ENCODE measurements at places on chromosomes 6 and 20.

DNA sequence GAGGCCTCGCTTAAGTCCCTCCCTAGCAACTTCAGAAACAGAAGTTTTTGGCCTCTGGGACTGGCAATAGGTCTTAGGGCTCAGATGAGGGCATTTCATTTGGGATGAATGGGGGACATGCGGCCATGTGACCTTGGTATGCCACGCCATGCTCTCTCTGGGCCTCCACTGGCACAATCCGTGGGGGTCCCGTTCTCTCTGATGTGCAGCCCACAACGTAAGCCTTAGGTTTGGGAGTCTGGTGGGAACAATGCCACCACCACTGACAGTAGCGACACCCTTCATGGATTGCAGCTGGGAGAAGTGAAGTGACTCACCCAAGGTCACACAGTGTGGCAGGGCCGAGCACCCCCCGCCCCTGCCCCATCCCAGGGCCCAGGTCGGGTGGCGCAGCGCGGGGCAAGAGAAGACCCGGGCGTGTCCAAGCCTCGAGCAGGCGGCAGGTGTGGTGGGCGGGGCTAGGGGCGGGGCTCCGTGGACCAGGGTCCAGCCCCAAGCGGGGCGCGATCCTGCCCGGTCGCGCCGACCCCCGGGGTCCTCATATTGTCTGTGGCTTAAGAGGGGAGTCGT lies 864 bp upstream of the CEBPB start:
- DNase-seq, result peak; percentile 58

DNA sequence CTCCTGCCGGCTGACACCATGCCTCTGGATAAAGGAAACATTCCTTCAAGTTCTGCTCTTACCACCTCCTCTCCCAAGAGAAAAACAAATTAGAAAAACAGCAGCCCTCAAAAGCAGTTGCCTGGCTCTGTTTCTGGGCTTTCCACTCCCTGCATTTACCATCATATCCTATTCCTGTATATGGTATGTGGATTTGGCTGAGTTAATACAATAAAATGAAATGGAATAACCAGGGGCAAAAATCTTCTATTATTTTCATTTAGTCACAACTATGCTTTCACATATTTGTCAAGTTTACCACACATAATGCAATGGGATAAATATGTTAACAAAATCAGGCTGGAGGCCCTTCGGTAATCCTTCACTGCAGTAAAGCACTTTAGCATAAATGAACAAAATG lies 34.3 kb downstream of the COL12A1 start:
- no peak for DNase-seq

DNA sequence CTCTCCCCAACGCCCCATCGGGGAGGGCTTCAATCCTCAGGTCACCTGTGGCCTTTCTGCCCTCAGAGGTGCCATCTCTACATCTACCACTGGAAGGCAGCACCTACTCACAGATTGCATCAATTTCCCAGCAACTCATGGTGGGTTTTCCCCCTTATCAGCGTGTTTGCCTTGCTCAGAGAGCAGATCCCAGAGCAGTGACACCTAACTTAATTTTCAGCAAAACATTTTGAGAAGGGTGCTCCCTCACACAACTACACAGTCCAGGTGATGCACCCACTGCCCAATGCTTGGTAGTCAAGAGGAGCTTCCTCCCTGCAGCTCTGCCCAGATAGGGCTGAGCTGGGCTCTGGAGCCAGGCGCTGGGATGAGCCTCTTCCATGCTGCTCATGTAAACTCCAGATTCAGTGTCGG lies 48.2 kb downstream of the PLG start:
- DNase-seq, result no peak

DNA sequence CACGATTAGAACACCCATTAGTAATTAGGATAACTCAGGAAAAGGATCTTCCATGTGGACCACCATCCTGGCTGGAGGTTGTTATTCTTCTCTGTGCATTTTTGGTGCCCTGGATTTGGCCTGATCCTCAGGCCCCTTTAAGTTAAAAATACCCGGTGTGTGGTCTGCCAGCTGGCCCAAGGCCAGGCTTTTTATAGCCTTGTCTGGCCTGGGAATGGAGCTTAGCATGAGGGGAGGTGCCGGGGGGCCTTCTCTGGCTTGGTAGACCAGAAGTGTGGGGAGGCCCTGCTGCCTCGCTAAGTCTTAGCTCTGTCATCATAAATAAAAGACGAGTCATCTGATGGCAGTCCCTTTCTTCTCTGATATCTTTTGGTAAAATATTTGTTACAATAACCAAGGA lies 71.4 kb downstream of the ARID1B start:
- DNase-seq, result peak; percentile 78

DNA sequence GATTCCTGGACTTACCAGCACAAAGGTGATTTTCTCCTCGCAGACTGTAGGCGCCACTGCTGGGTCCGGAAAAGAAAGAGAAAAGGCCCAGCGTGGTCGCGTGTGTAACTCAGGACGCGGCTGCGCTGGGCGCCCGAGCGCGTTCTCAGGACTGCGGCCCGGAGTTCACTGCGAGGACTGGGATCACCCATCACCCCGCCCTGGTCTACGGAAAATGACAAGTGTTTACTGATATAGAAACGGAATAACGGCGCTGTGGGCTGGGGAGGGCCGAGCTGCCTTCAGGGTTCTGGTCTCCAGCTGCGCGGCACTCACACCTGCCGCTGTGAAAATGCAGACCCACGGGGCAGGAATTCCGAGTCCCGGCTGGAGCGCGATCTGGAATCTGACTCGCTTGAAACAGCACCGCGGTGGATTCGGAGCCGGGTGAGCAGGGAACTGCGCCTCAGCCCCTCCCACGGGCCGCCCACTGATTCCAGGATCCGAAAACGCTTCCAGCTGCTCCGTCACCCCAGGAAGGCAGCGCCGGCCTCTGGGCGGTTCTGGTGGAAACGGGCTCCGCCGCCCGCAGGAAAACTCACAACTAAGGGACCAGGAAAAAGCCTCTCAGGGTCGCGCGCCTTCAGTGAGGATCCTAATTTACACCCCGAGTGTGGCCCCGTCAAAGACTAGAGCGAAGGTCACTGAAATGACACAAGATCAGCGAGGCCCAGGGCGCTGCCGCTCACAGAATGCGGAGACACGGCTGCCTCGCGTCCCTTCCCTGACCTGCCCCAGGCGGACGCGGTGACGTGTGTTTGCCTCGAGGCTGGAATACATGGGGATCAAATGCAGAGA lies 34.5 kb downstream of the HLA-A start:
- DNase-seq, result peak; percentile 94

- DNase-seq, result peak; percentile 40
Observed at GRCh38 chr20:16434062-16434664, 139.1 kb downstream of the KIF16B start.

DNA sequence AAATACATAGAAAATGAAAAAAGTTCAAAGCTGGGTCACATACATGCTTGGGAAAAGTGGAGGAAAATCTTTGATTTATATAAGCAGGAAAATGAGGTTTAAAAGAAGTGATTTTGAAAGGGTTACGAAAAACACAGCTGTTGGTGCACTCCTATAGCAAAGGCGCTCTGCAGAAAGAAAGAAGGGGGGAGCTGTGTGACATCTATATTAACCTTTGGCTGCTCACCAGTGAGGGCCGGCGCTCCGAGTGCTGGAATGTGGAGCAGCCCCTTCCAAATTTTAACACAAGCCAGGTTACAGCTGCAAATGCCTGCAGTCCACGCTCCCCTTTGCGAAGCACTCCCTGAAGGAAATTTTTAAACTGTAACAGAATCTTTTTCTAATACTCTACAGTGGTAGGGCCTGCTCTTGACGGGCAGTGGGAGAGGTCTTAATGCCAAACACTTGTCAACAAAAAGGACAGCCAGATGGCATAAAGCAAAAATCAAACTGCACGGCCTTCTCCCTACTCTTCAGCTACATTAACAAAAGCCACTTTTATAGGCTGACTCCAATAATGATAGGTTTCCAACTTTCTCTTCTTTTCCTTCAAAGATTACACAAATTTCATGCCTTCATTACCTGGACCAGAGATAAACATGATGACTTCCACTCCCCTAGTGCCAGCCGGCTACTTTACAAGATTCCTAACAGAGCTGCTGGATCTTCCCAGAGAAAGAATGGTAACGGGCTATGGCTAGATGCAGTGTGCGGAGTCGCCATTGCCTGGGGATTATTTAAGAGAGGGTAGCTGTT lies 4.8 kb downstream of the BMP7 start:
- no peak for DNase-seq

GRCh38 chr6:53048431-53049195 lies 16.6 kb upstream of the FBXO9 start:
- no peak for DNase-seq

- DNase-seq, result no peak
Observed at GRCh38 chr20:62710221-62710885, 1.7 kb downstream of the NTSR1 start.

GRCh38 chr20:44730441-44730840 lies 15.2 kb upstream of the KCNK15 start:
- no peak for DNase-seq

- DNase-seq, result peak; percentile 36
Observed at GRCh38 chr20:31523361-31524283, 9.4 kb downstream of the HM13 start.

DNA sequence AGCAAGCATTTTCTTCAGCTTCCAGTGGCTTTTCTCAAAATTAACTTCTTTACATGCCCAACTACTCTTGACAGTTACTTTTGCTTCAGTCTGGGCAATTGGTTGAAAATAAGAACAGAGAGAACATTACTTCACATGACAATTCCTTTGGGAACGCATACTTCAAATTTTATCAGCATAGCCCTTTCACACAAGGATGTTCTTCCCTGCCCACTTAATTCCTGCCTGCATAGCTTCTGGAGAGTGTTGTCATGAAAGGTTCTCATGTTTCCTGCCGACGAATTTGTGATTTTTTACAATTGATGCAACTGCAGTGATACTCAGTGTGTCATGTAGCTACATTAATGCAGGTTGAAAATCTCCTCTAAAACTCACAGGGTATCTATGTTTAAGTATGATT lies 22.0 kb upstream of the SNRNP48 start:
- no peak for DNase-seq

GRCh38 chr6:10405513-10405900 lies 9.4 kb downstream of the TFAP2A start:
- no peak for DNase-seq

GRCh38 chr6:33683051-33683571 lies 28.4 kb downstream of the UQCC2 start:
- no peak for DNase-seq

- DNase-seq, result no peak
Observed at GRCh38 chr20:45456632-45457031, 12.9 kb upstream of the WFDC2 start.

DNA sequence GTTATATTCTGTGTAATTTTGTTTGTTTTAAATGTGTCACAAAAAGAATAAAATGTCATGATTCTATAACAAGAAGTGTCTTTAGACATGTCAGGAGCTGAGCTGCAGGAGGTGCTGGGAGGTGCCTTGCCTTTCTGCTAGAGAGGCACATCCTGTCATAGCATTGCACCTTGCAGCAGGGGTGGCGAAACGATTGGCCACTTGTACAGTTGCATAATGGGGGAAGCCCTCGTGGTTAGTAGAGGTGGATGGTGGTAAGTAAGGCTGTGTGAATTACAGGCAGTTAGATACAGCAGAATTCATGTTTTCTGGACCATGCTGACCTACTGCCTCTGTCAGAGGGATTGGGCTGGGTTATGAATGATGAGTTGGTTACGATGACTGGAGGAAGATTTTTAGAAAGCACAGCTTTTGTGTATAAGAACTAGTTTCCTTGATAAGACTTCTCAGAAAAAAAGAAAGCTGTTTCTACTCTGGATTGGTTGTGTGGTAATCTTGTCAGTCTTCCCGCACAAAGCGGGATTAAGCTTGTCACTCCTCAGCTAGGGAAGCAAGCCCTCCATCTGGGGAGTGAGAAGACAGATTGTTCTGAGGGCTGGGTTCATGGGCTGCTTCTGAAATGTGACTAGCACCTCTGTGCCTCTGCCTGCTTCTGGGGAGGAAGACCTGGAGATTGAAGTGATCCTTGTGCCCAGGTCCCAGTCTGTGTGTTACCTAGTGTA lies 74.9 kb downstream of the FOXO3 start:
- DNase-seq, result no peak

DNA sequence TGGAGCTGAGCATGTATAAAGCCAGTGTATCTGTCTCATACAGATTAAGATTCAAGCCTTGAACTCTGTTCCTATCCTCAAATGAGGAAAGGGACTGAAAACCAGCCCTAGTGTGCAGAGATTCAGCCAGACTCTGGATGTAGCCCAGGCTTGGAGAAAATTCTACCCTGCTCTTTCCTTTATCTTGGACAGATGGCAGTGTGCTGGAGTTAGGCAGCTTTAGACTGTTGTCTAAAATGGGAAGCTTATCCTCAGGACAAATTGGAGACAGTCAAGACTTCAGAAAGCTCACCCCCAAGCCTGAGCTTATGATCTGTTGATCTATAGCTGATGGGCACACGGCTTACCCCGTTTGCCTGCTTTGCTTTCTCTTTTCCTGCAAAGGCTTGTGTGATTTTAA lies 1057.6 kb downstream of the KIF16B start:
- no peak for DNase-seq

- no peak for DNase-seq
Observed at GRCh38 chr6:44353336-44353735, 10.9 kb downstream of the SPATS1 start.

GRCh38 chr6:133131621-133132465 lies 109.3 kb upstream of the EYA4 start:
- DNase-seq, result no peak

GRCh38 chr6:139181236-139181635 lies 46.4 kb downstream of the HECA start:
- no peak for DNase-seq

- DNase-seq, result no peak
Observed at GRCh38 chr20:13289031-13289430, 68.0 kb downstream of the ISM1 start.

- DNase-seq, result no peak
Observed at GRCh38 chr6:41098366-41098765, 25.6 kb downstream of the NFYA start.

DNA sequence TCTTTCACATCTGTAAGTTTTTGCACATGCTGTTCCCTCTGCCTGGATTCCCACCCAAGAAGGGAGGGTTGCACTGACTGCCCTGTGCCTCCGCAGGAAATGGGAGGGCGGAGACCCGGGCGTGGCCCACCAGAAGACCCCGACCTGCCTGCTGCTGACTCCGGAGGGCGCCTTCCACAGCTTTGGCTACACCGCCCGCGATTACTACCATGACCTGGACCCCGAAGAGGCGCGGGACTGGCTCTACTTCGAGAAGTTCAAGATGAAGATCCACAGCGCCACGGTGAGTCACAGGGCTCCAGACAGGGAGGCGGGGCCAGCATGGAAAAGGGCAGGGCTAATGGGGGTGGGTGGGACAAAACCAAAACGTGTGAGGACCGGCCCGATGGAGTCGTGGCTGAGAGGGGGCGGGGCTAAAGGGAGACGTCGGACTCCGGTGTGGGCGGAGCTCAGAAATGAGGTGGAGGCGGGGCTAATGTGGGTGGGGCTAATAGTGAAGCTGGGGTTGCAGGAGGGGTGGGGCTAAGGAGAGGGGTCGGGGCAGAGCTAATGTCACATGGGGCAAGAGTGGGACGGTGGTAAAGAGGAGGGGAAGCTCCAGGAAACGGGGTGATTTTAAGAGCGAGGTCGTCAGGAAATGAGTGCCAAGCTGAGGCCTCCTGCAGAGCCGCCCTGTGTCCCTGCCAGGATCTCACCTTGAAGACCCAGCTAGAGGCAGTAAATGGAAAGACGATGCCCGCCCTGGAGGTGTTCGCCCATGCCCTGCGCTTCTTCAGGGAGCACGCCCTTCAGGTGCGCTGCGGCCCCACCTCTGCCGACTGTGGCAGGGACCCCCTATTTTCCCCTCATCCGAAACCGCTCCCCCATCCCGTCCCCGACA lies 12.6 kb downstream of the HSPA12B start:
- peak; percentile 79 for DNase-seq

- DNase-seq, result no peak
Observed at GRCh38 chr20:13877793-13878192, 93.0 kb downstream of the NDUFAF5 start.
